ENCODE measurements at places on chromosomes 4 and X.

DNA sequence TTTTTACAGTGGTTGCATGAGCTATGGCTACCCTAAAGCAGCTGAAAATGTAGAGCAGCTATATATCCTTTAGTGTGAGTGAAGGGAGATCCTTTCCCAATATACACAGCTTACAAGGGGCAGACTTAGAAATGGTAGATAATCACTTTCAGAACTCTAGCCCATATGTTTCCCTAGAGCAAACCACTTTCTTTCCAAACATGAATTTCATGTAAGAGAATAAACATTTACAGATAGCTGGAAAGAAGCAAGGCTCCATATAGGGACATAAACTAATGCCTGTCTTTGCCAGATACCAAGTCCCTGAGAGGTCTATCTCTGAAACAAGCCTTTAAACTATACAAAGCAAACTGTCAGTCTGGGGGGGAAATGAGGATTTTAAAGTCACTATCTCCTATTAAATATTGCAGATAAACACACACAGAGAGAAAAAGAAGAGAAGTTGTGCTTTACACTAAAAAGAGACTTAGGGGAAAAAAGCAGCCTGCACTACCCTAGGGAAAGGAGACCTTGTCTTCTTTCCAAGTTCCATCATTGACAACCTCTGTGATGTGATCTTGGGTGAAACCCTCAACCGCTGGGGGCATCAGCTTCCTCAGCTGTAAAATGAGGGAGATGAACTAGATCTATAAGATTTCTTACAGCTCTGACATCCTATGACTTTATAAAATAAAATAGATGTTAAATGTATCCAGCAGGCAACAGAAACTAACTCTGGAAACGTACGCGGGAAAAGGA, 73.6 kb downstream of the TMEM156 start:
- no peak for DNase-seq

GRCh38 chr4:174012886-174013259, 270.6 kb downstream of the FBXO8 start:
- DNase-seq, result no peak

GRCh38 chr4:26936284-26937065, 75.8 kb downstream of the STIM2 start:
- DNase-seq, result no peak

- DNase-seq, result no peak
Observed at GRCh38 chrX:152923599-152923998, 25.7 kb downstream of the ZNF185 start.

Data from NCI-H1436 treated with DMSO at 0.1 percent for 48 hours (cell line).